Caki2 (cell line): ENCODE measurements at places on chromosomes 6 and 20. TPM values are rescaled to one million over a fixed set of nuclear protein-coding genes. Genes with fewer than 3 reads are reported as not detected.

DNA sequence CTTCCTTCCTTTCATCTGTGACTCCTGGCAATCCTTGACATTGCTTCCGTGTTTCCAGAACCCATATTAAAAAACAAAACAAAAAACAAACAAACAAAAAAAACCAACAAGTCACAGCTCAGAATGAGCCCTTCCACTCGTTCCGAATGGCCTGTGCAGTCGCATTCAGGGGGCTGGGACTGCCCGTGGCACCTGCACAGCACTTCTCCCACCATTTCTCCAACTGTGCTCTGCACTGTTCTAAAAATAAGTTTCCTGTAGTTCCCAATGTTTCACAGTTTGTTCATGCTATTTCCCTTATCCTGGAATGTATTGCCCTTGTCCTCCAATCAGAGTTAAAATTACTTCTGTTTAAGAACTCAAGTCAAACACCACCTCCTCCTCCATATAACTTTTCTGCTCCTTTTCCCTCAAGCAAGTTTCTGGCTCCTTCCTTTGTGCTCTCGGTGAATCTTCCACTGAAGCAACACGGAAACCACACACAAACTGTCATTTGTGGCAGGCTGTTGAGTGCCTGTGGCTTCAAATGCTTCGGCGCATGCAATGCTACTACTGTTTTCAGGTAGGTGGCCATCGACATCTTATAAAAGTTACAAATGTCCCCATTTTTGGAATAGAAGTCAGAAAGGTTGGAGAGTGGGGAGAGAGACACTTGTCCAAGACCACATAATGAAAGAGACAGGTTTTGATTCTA, 57.7 kb downstream of the PDE10A start:
- no peak for DNase-seq

Gene RCAN2
- total RNA-seq, result 1.8 TPM in 1 of 2 replicates, not detected in the other

Gene CENPW
- 23.3 and 62.1 TPM in 2 replicates for total RNA-seq

Gene BPIFB1
- total RNA-seq, result not detected in 2 replicates

GRCh38 chr6:35052694-35053565, 88.2 kb downstream of the TCP11 start:
- DNase-seq, result no peak

- DNase-seq, result no peak
Observed at GRCh38 chr6:22651731-22652130, 82.4 kb downstream of the HDGFL1 start.

Gene SLC9A8
- total RNA-seq, result 7.4 and 7.6 TPM in 2 replicates

Gene EHMT2
- total RNA-seq, result 74.6 and 79.0 TPM in 2 replicates

GRCh38 chr6:37762806-37763205, 56.7 kb upstream of the ZFAND3 start:
- DNase-seq, result no peak

DNA sequence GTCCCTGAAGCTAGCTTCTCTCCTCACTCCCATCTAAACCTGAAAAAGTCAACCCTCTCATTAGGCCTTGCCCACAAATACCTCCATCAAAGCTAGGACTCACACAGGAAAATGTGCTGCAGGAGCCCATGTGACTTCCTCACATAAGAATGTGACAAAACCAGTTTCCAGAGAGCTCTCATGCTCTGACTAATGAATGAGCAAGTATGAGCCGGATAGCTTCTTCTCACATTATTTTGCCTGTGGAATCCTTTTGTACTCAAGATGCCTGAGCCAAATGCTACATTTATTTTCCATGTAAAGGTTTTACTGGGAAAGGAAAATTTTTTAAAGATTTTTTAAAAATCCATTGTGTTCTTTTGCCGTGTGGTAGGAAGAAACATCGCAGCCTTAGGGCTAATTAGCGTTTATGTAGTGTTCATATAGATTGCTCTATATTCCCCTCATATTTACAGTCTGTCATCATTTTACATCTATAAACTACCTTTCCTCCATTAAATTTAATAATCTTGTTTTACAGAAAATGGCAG, 68.6 kb upstream of the CCN6 start:
- DNase-seq, result no peak

Gene CTCFL
- total RNA-seq, result not detected in 2 replicates

DNA sequence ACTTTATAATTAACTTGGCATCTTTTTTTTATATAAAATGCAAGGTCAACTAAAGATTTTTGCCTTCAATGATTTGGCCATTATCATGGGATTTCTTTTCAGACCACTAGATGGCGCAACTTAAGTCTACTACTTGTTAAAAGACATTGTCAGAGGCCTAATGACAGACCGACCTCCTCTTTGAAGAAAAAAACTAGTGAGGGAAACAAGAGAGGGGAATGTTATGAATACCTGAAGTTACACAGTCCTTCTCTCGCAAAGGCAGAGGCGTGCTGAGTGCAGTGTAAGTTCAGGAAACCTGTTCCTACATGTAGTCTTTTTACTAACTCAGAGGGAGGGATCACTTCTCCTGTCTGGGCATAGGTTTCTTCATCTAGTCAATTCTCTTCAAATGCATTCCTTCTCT, 9.3 kb downstream of the TRAPPC3L start:
- DNase-seq, result peak; percentile 48

Gene ID4
- total RNA-seq, result 69.8 and 73.3 TPM in 2 replicates

GRCh38 chr6:147958683-147959082, 384.0 kb upstream of the SASH1 start:
- no peak for DNase-seq

Gene PRDM13
- 1.9 and 2.6 TPM in 2 replicates for total RNA-seq

- peak; percentile 15 for DNase-seq
Observed at GRCh38 chr6:160462551-160463109, 114.5 kb downstream of the SLC22A3 start.

GRCh38 chr6:134464690-134465411, 146.9 kb upstream of the SGK1 start:
- DNase-seq, result peak; percentile 25

DNA sequence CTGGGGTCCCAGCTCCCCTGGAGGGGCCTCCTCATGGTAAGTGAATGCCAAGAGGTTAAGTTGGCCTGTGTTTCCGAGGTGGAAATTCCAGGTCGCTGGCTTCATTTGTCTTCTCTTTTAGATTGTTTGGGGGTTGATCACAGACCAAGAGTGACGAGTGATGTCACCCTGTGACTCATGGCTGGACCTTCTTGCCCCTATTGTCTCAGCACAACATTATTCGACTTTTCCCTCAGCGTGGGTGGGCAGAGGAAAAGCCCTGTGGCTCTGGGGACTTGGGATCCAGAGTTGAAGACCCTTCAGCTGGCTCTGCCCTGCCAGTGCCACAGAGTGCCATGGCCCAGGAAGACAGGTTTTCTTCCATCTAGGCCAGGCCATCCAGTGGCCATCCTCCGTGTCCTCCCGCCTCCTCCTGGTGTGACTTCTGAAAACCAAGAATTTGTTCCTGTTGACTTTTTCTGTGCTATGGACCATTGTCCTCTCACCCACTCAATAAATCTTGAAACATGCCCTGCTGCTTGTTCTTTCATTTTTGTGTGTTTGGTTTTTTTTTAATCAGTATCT, 15.4 kb upstream of the SNHG17 start:
- peak; percentile 72 for DNase-seq

DNA sequence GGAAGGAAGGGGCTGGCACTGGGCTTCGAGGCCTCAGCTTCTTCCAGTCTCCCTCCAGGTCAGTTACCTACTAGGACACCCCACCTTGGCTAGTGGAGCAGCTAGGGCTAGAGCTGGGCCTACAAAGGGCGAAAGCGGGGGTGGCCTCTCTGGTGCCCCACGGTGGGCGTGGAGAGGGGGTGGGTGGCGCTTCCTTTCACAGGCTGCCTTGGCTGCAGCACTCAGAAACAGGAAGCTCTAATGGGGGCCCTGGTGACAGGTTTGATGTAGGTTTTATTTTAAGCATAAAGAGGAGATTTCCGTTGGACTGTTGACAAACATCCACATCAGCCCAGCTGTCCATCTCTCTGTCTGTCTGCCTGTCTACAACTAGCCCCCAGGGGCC, 13.4 kb downstream of the FAM110A start:
- no peak for DNase-seq

DNA sequence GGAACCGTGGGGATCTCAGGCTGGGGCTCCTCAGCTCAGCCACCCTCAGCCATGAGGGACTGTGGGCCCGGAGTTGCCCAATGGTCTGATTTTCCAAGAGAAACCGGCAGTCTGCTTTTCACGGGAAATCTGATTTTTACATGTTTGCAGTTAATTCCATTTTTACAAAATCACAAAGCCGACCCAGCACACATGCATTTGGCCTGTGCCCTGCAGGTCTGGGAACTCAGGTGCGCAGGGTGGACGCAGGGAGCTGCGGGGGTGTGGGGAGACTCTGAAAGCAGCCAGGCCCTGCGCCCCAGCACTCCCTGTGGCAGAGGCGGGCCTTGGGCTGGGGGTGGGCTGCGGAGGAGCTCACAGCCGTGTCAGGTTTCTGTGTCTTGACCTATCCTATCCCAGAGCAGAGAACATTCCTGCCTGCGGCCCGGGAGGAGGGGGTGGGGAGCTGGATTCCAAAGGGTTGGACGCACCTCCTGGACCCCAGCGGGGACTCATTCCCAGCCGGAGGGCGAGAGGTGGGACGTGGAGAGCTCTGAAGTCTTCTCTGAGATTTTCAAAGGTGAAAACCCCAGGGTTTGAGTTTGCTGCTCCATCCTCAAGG, 60.6 kb downstream of the ADNP start:
- no peak for DNase-seq

GRCh38 chr6:102223942-102224341, 830.4 kb downstream of the GRIK2 start:
- no peak for DNase-seq

GRCh38 chr20:3603108-3603507, 60.1 kb downstream of the GFRA4 start:
- no peak for DNase-seq

Gene CST5
- total RNA-seq, result not detected in 2 replicates

Gene ETV7
- not detected in 2 replicates for total RNA-seq

DNA sequence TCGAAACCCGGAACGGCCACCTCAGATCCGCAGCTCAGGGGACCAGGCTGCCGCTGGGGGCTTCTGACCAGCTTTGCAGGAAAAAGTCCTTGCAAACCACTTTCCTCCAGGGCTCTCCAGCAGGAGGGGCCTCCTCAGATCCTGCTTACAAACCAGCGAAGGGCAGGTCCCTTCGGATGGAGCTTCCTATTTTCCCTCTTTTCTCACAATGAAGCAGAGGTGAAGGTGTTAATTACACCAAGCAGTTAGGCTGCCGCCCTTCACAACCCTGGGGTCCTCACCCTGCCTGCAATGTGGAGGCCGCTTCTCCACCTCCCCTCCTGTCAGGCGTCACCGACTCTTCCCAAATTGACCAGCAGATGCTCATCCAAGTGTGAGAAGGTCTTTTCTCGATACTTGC, 5.7 kb downstream of the ARHGAP40 start:
- no peak for DNase-seq

GRCh38 chr6:167508919-167509852, 184.3 kb downstream of the TTLL2 start:
- no peak for DNase-seq

Gene PHACTR2
- total RNA-seq, result 3.6 and 7.6 TPM in 2 replicates

GRCh38 chr6:27541212-27541932, 68.5 kb upstream of the ZNF184 start:
- DNase-seq, result peak; percentile 35

Gene KCNK16
- total RNA-seq, result not detected in 2 replicates

GRCh38 chr6:125780540-125781313, 10.0 kb upstream of the NCOA7 start:
- DNase-seq, result peak; percentile 88

DNA sequence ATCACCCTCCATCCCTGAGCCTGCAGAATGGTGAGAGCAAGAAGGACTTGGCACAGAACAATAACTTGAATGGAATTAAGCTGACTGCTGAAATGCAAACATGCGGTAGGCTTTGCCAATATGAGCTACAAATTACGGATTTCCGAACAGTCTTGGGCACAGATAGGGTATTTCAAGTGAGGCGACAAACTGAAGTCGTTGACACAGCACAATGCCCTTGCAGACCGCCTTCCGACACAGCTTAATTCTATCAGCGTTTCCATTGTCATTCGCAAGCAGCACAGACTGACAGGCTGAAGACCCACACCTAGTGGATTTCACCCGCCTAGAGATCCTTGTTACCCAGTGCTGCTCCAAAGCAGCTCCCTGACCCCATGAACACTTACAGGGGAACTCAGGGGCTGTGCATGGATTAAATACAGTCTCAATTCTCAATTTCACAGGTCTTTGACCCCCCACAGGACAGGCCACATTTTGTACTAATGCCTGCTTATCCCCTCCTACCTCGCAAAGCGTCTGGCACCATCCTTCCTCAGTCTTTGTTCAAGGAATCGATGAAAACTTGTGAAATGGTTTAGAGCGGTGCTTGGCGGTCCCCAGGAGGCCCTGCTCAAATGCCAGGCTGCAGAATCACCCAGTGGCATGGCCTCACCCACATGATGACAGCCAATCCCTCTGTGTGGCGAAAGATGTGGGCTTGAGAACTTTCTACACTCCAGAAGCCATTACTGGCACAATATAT, 34.6 kb downstream of the RAMACL start:
- DNase-seq, result no peak

GRCh38 chr20:17343656-17344452, 117.0 kb downstream of the PCSK2 start:
- no peak for DNase-seq

Gene LY6G5C
- total RNA-seq, result 0.30 TPM in 1 of 2 replicates, not detected in the other
